Activated CD4-positive, CD25-positive, alpha-beta regulatory T cell (primary cell): ENCODE measurements at places on chromosomes 3 and 15.

- DNase-seq, result no peak
Measured at GRCh38 chr15:63169788-63170187, 12.5 kb upstream of the RPS27L start.

DNA sequence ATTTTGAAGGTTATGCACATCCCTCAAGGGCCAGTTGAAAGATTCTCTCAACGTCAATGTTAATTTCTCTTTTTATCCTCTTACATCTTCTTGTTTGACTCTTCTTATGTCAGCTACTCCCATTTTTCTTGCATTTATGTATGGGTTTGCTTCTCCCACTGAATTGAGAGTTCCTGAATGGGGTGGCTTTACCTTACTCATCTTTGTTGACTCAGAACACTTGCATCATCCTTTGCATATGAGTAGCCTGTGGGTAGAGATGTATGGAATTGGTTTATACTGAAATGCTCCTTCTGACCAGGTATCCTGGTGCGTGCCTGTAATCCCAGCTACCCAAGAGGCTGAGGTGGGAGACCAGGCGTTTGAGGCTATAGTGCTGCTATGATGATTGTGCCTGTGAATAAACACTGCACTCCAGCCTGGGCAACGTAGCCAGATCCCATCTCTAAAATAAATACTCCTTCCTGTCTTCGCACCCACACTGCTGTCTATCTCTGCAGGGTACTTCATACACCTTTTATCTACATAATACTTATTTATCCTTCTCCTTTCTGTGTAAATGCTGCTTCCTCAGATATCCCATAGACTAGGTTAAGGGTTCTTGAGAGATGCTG lies 123.6 kb upstream of the DPH6 start:
- no peak for DNase-seq

DNA sequence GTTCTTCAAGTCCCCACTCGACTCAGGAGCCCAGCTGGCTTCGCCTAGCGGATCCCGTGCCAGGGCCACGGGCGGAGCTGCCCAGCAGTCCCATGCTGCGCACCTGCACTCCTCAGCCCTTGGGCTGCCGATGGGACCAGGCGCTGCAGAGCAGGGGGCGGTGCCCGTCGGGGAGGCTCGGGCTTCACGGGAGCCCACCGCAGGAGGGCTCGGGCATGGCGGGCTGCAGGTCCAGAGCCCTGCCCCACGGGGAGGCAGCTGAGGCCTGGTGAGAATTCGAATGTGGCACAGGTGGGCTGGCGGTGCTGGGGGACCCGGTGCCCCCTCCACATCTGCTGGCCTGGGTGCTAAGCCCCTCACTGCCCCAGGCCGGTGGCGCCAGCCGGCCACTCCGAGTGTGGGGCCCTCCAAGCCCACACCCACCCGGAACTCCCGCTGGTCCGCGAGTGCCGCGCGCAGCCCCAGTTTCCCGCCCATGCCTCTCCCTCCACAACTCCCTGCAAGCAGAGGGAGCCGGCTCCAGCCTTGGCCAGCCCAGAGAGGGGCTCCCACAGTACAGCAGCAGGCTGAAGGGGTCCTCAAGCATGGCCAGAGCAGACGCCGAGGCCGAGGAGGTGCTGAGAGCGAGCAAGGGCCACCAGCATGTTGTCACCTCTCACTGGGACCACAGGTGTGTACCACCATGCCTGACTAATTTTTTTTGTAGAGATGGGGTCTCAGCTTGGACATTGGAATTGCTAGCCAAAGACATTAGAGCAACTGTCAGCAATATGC lies 17.0 kb downstream of the RAB7A start:
- DNase-seq, result no peak

GRCh38 chr3:73608456-73609314 lies 16.1 kb downstream of the PDZRN3 start:
- DNase-seq, result no peak

DNA sequence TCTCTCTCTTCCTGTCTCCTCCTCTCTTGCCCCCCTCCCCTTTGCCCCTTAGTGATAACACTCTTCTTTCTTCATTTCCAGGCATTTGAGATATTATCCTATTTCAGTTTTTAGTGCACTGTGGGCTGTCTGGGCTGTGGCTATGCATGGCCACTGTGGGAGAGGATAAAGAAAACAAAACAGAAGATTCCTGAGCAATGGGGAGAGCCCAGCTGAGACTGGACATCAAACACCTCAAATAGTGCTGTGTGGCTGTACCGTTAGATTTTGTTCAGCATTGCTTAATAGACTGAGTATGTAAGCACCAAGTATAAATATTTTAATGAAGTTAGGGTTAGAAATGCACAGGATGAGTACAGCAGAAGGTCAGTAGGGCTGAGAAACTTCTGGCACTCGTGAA lies 7.9 kb upstream of the GBE1 start:
- DNase-seq, result no peak

GRCh38 chr15:70473581-70474370 lies 289.6 kb downstream of the UACA start:
- DNase-seq, result no peak

GRCh38 chr15:96629511-96629910 lies 299.0 kb downstream of the NR2F2 start:
- no peak for DNase-seq

- no peak for DNase-seq
Measured at GRCh38 chr3:134904776-134905646, 110.0 kb downstream of the EPHB1 start.
